HCT116 (cell line): ENCODE measurements at places on chromosomes 6 and 20. TPM values are rescaled to one million over a fixed set of nuclear protein-coding genes. Genes with fewer than 3 reads are reported as not detected.

DNA sequence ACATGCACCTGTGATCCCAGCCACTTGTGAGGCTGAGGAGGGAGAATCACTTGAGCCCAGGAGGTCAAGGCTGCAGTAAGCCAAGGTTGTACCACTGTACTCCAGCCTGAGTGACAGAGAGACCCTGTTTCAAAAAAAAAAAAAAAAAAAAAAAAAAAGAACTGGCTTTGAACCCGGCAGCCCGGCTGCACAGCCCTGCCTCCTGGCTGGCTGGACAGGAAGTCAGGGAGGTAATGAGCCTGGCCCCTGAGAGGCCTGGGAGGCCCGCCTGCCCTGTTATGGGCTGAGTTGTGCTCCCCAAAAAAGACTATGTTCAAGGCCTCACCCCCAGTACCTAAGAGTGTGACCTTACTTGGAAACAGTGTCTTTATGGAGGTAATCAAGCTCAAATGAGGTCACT lies 65.6 kb downstream of the ABHD12 start:
- DNase-seq = no peak

DNA sequence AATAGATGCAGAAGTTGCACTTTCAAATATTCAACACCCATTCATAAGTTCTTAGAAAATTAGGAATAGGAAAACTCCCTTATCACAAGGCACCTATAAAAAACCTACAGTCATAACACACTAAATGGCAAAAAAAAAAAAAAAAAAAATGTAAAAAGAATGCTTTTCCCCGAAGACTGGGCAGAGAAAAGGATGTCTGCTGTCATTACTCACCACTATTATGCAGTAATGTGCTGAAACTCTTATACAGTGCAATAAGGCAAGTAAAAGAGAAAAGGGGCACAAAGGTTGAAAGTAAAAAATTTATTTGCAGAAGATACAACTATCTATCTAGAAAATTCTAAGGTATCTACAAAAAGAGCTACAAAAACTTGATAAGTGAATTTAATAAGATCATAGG lies 607.8 kb upstream of the ARID1B start:
- no peak for DNase-seq

PDE7B gene
- total RNA-seq = 0.61 TPM

GRCh38 chr20:50682065-50682464 lies 9.3 kb downstream of the RIPOR3 start:
- DNase-seq = no peak

PAX1 gene
- total RNA-seq = not detected

DNA sequence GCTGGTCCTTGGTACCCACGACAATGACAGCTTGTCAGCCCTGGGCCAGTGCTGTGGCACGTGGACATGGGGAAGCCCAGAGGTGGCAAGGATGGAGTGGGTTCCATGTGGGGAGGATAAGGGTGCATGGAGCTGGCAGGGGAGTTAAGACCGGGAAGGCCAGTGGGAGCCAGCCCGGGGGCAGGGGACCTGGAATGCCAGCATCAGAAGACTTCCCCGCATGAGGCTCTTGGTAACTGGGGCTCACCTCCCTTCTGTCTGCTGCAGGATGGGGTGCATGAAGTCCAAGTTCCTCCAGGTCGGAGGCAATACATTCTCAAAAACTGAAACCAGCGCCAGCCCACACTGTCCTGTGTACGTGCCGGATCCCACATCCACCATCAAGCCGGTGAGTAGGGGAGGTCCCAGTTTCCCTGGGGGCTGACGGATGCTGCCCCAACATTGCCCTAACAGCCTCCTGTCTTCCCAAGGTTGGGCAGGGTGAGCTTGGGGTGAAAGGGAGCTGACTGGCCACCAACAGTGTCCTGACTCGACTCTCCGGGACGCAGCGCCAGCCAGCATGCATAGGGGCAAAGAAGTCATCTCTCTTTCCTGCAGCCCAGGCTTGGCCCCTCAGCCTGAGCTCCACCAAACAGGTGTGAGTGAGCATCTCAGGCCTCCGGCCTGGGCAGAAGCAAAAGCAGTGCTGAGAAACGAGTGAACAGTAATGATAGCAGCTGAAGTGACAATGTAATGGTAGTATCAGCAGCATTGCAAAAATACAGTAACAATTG lies 19.5 kb downstream of the HCK start:
- DNase-seq = no peak

PRICKLE4 gene
- total RNA-seq = 2.9 TPM

DNA sequence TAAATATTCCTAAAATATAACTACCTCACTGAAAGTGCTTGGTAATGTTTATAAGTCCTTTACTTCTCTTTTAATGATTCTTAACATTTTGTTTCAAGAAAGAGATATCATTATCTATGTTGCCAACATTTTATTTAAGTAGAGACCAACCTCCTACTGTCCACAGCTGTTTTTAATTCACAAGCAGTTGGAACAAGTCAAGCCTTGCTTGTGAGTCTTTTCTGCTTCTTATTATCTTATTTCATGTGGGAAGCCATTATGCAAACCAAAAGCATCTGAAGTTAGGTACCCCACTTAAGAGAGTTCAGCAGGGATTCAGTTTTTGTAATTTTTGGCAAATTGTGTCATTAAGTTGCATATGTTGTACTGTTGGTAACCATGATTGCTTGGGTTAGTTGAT lies 1714.5 kb downstream of the GRIK2 start:
- DNase-seq = no peak

TLDC2 gene
- 0.32 TPM for total RNA-seq

NRN1 gene
- total RNA-seq = not detected

SLC32A1 gene
- not detected for total RNA-seq
